Hepatic stellate cell (primary cell): ENCODE measurements at places on chromosomes 1 and 21.

DNA sequence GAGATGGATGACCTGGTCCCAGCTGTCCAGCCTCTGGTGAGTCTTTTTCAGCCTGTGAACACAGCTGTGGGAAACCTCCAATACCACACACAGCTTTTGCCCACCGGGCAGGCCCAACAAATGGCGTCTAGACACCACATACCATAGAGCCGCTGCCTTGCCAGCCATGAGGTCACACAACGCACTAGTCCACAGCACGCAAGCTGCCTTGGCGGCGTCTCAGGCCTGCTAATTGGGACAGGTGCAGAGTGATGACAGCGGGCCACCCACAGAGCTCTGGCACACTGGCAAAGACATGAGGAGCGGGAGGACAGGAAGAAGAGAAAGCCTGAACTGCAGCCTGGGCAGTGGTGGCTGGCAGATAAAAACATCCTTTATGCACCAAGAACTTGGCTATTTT, 125.5 kb downstream of the ADAMTS1 start:
- no peak for DNase-seq

- no peak for DNase-seq
Observed at GRCh38 chr1:236725668-236726067, 39.4 kb downstream of the ACTN2 start.

- DNase-seq: no peak
Observed at GRCh38 chr1:156388174-156389137, 19.4 kb downstream of the RHBG start.

DNA sequence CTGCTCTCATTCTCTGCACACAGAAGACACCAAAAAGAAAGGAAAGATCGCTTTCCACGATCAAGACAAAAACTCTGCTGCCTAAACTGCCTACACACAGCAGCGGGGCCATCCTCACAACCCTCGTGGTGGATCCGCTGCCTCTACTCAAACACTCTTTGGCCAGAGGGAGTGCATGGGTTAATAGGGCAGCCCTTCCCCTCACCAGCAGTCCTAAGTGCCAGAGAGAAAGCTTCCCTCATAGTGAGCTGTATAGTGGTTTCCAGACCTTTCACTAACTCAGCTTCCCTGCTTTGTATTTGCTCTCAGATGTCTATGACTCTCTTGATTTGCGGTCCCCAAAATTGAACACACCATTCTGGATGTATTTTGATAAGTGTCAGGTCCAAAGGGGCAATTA, 30.9 kb downstream of the GPR161 start:
- DNase-seq: no peak

GRCh38 chr1:206518206-206518605, 10.9 kb downstream of the RASSF5 start:
- no peak for DNase-seq

DNA sequence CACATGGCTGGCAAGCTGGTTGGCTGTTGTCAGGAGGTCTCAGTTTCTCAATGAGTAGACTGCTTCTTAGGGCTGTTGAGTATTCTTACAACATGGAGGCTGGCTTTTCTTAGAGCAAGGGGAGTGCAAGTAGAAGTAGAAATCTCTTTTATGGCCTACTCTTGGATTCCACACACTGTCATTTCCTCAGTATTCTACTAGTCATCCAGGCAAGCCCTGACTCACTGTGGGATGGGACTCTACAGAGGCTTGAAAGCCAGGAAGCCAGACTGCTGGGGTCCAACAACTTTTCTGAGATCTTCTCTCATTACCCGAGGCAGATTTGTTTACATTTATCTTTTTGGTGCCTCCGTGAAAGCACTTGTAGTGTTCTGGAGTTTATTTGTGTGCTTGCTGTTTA, 196.2 kb upstream of the APP start:
- no peak for DNase-seq

GRCh38 chr21:14901482-14901958, 163.3 kb downstream of the NRIP1 start:
- no peak for DNase-seq

DNA sequence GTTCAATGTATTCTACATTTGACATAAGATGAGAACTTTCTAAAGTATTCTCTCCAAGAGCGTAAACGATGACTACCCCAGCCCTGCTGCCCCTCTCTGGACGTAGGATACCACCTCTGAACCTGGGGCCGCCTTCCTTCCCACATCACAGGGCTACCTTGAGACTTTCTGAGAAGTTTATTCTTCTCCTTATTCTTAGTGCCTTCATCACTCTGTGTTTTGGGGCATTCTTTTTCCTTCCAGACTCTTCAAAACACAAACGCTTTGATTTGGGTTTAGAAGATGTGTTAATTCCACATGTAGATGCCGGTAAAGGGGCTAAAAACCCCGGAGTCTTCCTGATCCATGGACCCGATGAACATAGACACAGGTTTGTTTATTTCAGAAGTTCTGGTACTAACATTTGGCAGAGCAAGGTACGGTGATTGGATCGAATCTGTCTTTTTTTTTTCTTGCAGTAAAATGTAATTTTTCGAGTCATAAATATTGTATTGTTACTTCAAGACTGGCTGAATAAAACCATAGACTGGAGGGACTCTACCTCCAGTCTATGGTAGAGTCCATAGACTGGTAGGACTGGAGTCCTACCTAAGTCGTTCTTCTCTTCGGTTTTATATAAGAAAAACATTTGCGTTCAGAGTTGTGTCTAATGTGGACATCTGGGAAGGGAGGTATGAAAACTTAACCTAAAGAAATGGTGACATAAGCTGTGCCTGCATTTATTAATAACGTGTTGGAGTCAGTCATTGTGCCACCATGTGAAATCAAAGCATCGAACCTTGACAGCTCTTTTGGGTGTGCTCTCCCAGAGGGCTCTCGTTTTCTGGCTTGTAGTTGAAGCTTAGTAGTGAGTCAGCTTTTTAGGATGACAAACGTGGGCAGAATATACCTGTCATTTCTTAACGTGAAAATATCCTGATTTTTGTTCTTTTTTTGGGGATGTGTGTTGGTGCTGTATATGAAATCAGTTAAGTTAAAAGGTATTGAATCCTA, 1.2 kb downstream of the MAN1A2 start:
- DNase-seq: no peak

GRCh38 chr1:206609229-206609991, 2.9 kb downstream of the EIF2D start:
- no peak for DNase-seq

- no peak for DNase-seq
Observed at GRCh38 chr1:212909652-212910063, 40.7 kb upstream of the VASH2 start.

GRCh38 chr1:91897016-91897415, 11.1 kb upstream of the TGFBR3 start:
- DNase-seq: no peak

DNA sequence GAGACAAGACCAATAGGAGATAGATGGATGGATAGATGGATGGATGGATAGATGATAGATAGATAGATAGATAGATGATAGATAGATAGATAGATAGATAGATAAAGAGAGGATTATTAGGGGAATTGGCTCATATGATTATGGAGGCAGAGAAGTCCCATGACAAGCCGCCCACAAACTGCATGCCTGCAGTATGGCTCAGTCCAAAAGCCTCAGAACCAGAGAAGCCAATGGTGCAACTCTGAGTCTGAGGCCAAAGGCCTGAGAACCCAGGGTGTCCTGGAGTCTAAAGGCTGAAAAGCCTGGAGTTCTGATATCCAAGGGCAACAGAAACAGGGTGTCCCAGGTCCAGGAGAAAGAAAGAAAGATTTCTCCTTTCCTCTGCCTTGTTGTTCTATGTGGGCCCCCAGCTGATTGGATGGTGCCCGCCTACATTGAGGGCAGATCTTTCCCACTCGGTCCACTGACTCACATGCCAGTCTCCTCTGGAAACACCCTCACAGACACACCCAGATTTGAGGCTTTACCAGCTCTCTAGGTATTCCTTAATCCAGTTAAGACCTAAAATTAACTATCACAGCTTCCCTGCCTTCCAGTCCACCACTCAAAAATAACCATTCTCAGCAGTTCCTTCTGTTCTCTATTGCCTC, 39.6 kb upstream of the IRF2BP2 start:
- no peak for DNase-seq

- DNase-seq: no peak
Observed at GRCh38 chr1:206970446-206970845, at the start of gene FCAMR. FCAMR (minus strand) TSS chr1:206970460; CDS start chr1:206970125, 335 bp downstream.

DNA sequence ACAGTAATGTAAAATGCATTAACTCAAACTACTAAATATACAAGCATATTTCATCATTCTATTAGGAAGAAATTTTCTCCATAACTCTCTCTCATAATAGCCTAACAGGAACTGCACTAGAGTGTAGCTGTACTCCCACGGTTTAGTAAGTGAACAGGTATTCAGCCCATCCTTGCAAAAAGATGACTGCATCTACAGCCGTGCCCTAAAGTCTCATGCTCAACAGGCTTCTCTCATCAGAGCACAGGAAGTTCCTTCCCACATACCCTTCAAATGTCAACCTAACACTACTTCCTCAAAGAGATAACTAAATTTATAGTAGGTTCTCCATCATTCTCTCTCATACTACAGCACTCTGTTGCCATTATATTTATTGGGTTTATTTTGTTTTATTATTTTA, 251.6 kb downstream of the AKT3 start:
- DNase-seq: peak; percentile 52

GRCh38 chr1:109521002-109521951, 11.8 kb upstream of the AMIGO1 start:
- DNase-seq: no peak

DNA sequence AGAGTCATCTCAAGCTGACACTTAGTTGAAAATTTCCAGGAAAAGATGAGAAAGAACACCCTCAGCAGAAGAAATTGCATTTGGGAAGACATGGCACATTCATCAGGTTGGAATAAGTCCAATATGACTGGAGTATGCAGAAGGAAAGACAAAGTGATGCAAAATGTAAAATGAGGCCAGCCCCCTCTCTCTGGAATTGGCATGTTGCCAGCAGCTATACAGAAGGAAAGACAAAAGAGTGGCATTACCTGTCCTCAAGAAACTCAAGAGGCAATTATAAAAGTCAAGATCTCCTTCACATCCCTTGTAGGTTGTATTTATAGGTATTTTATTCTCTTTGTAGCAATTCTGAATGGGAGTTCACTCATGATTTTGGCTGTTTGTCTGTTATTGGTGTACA, 426.3 kb downstream of the AGBL4 start:
- DNase-seq: no peak

DNA sequence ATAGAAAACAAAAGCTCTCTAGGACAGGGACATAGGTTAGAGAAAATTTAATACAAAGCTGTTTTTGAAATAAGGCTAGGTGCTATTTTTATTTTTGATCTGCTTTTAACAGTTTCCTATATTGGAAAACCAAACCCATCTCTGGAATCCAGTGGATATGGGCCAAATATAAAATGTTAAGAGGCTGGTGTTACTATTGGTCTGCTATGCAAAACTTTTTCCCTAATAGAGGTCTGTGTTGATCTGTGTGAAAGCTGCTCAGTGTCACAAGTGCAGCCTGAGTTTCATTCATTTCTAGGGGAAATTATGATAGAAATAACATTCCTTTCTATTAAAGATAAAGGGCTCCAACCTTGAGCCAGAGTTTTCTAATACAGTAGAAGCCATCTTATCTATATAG, 116.4 kb downstream of the OLFML2B start:
- no peak for DNase-seq

DNA sequence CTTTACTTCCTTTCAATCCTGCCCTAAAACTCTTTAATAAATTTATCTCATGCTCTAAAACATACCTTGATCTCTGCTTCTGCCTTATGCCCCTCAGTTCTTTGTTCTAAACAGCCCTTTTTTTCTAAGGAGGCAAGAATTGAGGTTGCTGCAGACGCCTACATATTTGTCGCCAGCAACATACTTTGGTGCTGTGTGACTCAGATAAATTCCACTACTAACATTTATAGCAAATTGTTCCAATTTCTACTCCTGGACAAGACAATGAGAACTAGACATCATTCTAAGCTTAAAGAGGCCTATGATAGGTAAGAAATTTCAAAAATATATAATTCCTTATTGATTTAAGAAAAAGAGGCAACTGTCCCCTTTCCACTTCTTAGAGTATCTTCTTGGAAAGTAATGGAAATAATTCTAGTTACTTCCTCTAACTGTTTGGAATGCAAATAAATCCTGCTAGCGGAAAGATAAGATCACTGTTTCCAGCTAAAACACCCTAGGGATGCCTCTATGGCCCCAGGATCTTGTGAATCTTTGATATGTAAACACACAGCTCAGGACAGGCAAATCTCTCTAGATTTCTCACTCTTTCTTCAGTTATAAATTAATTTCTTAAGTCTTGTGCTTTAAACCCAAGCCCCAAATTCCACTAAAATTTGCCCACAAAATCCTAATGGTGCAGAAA, 869.1 kb downstream of the KCNT2 start:
- DNase-seq: no peak

DNA sequence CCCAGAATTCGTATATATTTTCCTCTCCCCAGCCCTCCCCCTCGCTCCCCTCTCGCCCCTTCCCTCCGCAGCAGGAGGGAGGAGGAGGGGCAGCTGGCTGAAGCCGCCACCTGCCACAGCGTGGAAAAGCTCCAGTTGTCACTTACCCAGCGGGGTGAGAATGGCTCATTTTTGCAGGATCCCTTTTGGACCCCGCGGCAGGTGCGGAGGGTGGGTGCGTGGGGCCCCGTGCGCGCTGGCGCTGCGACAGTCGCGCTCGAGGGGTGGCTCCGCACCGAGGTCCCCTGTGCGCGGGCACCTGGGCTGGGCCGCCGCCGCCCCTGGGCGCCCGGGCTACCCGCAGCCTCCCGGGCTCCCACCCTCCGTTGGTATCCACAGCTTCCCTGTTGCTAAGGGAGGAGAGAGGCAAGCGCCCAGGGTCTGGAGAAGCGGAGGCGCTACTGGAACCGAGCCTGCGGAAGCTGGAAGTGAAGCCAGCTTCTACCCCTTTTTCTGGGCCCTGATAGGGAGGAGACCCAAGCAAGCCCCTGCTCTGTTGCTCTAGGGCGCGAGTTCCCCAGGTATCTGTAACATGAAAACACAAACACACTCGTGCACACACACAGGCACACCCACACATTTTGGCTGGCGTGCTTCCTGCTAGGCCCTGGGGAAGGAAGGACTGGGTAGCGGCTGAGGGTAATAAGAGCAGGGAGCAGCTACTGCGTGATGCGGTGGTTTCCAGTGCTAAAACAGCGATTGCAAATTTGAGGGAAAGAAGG, at the start of gene ERICH3:
TSS of gene ERICH3 (minus strand) at position 442 of the 761 bp plus-strand sequence. CDS start at position 169, 273 bp downstream.
- peak; percentile 4 for DNase-seq

GRCh38 chr1:184820218-184820750, 65.6 kb upstream of the EDEM3 start:
- DNase-seq: no peak

- DNase-seq: peak; percentile 93
Observed at GRCh38 chr1:156892190-156893047, 1.1 kb upstream of the PEAR1 start.
